ENCODE measurements at places on chromosomes 7 and 10. TPM values are rescaled to one million over a fixed set of nuclear protein-coding genes. Genes with fewer than 3 reads are reported as not detected.

DNA sequence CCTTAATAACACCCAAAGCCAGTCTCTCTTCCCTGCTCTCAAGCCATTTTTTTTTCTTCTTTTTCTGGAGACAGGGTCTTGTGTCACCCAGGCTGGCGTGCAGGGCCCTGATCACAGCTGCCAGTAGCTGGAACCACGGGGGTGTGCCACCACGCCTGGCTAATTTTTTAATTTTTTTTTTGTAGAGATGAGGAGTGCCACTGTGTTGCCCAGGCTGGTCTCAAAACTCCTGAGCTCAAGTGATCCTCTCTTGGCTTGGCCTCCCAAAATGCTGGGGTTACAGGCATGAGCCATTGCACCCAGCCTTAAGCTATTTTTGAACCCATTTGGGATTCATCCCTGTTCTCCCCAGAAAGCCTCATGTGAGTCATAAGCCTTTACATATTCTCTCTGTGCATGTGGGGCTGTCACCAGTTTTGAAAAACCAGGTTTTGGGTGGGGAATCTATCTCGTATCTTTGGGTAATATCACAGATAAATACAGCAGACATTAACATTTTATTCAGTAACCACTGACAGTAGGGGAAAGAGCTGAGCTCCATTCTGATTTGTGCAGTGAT lies 15.5 kb downstream of the ZNF487 start:
- DNase-seq = no peak

DNA sequence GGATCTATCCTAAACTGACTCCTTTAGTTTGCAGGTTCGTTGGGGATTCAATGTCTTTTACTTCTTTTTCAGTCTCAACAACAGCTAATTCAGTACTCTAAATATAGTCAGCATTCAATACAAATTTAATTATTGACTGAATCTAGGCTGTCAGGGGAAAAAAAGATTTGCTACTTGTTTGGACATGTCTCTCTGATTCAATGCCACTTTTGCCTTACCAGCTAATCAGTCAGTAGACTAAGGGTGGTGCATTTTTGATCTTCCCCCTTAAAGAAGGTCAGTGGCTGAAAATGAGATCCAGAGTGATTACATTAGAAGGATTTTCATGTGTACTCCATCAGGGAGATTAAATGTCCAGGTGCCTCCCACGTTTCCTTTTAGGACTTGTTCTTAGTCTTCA lies 145.1 kb downstream of the C1GALT1 start:
- no peak for DNase-seq

DNA sequence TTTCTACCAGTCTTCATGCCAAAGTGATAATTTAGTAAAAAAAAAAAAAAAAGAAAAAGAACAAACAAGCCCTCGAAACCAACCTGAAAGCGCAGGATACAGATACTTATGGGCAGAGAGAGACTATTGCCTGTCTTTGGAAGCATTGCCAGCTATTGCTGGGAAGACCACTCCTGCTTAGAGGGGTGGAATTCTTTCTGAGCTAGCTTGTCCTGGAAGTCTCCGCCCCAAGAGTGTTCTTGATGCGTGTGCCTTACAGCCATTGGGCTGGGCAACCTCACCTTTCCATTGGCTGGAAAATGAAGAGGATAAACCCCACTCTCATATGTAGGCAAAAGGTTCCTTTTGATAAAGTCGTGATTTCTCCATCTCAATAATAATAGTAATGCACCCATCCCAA lies 19.9 kb upstream of the INSYN2A start:
- DNase-seq = no peak

- no peak for DNase-seq
These were observed 114.6 kb downstream of the PRPF18 start for GRCh38 chr10:13701157-13701919.

DNA sequence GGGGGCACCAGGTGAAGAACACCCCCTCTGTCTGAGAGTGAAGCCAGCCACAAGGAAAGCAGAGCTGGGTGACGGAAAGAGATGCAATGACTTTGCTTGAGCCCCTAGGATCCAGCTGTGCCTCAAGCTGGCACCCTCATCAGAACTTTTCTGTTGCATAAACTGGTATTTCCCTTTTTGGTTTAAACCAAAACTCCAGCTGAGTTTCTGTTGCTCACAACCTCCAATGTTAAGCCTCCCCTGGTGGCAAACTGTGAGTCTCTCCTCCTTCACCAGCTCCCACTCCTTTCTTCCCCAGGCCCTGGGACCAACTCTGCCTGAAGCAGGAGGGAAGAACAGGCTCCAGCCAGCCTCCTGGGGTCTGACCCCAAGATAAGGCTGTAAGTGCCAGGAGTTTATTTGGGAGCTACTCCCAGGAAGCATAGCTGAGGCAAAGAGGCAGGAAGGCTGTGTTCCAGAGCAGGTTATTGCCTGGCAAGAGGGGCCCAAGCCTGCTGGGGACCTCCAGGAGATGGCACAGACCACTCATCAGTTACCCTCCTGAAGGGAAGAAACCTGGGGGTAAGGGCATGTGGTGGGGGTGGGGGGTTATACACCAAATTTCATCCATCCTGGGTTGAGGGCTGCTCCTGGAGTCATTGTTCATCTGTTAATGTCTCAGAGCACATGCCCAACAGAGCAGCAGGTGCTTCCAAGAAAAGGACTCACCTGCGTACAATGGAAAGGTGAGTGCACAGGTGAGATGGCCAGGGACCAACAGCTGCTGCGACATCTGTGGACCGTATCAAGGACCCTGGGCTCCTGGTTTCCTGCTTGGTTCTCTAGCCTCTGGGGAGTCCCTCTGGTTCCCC lies 73.3 kb upstream of the NANOS1 start:
- no peak for DNase-seq

- DNase-seq = no peak
These were observed 101.0 kb downstream of the HBP1 start for GRCh38 chr7:107269790-107270189.

DNA sequence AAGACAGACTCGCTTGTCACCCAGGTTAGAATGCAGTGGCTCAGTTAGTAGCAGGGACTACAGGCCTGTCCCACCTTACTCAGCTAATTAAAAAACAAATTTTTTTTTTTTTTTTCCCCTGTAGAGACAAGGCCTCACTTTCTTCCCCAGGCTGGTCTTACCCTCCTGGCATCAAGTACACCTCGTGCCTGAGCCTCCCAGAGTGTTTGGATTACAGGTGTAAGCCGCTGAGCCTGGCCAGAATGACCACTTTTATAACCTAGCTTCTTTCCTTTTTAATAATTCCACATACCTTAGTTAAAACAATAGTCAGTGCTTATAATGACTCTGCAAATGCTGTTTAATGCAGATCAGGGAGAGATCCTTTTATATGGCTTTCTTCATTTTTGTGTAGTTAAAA lies 31.3 kb downstream of the RSBN1L start:
- DNase-seq = no peak

DNA sequence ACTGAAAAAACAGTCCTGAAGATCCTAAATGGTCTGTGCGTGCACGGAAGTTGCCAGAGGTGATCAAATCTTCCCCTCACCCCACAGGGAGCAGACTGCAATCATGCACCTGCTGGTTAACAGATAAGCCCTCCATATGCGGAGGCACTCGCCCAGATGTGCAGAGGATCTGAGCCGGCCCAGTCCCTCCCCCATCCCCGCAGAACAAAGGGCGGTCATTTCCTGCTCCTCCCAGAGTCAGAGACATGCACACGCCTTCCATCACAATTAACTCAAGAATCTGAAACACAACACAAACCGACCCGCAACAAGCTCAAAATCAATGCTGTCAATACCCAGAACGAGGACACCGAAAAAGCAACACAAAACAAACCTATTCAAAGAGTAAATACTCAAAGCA lies 24.2 kb downstream of the CRTAC1 start:
- DNase-seq = no peak

GRCh38 chr10:114437473-114438292 lies 33.4 kb upstream of the AFAP1L2 start:
- no peak for DNase-seq

DNA sequence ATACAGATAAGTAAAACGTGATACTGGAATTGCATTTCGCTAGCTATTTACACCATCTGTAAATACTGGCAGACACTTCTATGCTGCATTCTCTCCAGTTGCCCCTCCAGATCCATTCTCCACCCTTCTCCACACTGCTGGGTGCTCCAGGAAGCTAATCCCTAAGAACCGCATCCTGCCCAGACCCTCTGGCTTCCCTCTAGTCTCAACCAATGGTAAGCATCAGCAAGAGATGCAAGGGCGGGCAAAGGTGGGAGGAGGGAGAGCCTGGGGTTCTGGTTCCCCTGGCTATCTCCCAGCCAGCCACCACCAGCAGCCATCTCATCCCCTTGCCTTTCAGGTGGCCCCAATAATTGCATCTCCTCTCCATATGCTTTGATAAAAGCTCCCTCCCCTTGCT lies 84.4 kb downstream of the AMPH start:
- no peak for DNase-seq

GRCh38 chr7:69868921-69869320 lies 270.6 kb downstream of the AUTS2 start:
- no peak for DNase-seq

DNA sequence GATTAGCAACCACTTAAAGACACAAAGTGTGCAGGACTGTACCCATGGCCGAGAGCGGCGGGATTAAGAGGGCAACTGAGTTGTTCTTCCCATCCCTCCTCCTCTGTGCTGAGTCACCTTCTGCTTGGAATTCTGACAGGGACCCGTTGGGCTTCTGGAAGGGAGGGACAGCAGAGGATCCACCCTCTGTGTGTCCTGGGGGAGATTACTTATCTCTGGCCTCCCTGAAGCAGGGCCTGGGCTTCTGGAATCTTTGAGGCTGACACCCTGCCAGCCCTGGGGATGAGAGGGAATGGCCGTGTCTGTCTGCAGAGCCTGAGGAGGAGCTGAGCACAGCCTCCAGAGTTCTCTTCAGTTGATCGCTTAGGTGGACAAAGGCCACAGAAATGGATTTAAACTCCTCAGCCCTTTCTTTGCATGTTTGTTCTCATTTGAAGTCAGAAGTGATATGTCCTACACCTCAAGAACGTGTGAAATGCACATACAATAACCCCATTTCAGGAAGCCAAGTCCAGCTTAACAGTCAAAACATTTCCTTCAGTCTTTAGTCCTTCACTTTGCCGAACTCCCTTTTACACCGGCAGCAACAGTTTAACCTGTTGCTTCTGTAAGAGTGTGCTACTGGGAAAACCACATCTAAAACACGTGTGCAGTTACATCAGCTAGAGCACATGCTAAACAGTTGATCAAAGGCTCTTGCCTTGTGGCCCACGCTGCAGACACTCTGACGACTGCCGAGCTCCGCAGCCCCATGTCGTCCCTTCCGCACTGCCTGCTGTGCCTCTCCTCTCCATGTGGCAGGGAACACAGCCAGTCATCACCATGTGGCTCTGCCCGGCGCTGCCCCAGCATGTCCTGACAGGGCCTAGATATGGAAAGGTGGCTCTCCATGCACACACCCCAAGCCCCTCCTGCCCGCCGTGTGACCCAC lies 55.7 kb downstream of the IKZF1 start:
- DNase-seq = no peak

GRCh38 chr7:157005456-157006204 lies 4.8 kb downstream of the MNX1 start:
- no peak for DNase-seq

DNA sequence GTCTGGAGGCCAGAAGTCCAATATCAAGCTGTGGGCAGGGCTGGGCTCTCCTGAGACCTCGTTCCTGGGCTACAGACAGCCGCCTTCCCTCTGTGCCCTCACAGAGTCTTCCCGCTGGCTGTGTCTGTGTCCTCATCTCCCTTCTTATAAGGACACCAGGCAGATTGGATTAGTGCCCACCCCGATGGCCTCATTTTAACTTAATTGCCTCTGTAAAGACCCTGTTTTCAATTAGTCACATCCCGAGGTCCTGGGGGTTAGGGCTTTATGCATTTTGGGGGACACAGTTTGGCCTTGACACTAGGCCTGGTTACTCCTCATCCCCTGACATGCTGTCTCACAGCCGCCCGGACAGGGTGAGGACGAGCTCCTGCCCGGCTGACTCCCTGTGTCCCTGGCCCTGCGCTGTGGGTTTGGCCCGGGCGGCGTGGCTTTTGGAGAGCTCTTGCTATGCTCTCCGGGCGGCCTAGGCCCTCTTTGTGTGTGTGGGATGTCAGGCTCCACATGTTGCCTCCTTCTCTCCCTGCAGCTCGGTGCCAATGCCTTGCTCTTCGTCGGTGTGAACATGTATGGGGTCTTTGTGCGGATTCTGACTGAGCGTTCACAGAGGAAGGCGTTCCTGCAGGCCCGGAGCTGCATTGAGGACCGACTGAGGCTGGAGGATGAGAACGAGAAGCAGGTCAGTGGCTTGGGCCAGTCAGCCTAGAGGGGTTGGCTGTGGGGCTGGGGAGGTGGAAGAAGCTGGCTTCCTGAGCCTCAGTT lies 18.2 kb downstream of the ADCY1 start:
- no peak for DNase-seq

- no peak for DNase-seq
These were observed 62.4 kb upstream of the WAPL start for GRCh38 chr10:86583983-86584382.

DNA sequence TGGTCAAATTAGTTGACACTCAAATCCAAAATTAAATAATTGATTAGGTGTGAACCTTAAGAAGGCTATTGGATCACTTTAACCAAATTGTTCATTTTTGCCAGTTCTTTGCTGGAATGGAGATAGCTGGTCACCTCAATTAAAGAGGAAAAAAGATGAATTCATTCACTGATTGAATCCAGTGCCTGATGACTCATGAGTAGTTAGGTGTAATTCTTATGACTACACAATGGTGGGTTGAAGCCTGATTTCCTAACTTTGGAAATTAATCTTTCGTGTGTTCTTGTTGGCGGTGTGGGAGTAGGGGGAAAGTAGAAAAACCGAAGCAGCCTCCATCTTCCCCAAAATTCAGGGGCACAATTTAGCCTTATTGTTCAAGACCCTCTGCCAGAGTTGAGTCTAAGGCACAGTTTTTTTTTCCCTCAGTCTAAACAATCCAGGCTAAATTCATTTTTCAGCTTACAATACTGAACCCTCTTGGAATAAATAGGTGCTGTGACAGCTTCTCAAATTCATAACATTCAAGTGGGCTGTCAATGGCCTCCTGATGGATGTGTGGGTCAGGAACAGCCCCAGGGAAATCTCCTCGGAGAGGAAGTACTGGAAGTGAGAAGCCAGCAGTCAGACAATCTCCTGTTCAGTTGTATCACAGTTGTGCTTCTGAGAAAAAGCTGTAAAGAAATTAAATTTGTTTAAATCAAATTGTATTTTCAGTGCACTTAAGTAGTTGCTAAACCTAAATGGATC lies 356.6 kb downstream of the BBS9 start:
- no peak for DNase-seq

DNA sequence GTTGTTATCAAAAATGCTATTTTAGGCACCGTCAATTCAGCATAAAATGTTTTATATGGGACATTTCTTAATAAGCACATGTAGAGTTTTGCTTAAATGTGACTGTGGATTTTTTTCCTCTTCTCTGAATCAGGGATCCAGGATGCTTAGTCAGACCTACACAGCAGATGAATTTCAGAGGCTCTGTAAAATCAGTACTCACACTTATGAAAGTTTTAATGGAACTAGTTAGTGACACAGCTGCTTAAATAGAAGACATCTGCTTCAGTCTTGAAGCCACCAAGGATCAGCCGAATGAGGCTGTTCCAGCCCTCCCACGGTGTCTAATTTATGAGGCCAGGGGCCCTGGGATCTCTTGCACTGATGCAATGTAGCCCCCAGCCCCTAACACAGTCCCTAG lies 136.0 kb downstream of the MYOF start:
- DNase-seq = no peak

The HOXA13 gene
- not detected for total RNA-seq

The SPDYE2 gene
- not detected for total RNA-seq

The C10orf67 gene
- not detected for total RNA-seq

The PCLO gene
- total RNA-seq = 1.4 TPM

The TUBB8 gene
- total RNA-seq = not detected

The KCNMA1 gene
- 11.4 TPM for total RNA-seq
